ENCODE measurements at places on chromosomes 6 and 20. TPM values are rescaled to one million over a fixed set of nuclear protein-coding genes. Genes with fewer than 3 reads are reported as not detected.

GRCh38 chr20:1654996-1655395, 2.6 kb downstream of the SIRPG start:
- DNase-seq = no peak

GRCh38 chr6:100460650-100461204, 4.0 kb downstream of the SIM1 start:
- DNase-seq = no peak

DNA sequence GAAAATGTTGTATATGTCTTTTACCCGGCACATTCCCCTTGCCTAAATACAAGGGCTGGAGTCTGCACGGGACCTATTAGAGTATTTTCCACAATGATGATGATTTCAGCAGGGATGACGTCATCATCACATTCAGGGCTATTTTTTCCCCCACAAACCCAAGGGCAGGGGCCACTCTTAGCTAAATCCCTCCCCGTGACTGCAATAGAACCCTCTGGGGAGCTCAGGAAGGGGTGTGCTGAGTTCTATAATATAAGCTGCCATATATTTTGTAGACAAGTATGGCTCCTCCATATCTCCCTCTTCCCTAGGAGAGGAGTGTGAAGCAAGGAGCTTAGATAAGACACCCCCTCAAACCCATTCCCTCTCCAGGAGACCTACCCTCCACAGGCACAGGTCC, 11.3 kb upstream of the MAPRE1 start:
- DNase-seq = no peak

- peak; percentile 14 for DNase-seq
These were observed 142.3 kb downstream of the TFAP2A start for GRCh38 chr6:10272591-10272990.

DNA sequence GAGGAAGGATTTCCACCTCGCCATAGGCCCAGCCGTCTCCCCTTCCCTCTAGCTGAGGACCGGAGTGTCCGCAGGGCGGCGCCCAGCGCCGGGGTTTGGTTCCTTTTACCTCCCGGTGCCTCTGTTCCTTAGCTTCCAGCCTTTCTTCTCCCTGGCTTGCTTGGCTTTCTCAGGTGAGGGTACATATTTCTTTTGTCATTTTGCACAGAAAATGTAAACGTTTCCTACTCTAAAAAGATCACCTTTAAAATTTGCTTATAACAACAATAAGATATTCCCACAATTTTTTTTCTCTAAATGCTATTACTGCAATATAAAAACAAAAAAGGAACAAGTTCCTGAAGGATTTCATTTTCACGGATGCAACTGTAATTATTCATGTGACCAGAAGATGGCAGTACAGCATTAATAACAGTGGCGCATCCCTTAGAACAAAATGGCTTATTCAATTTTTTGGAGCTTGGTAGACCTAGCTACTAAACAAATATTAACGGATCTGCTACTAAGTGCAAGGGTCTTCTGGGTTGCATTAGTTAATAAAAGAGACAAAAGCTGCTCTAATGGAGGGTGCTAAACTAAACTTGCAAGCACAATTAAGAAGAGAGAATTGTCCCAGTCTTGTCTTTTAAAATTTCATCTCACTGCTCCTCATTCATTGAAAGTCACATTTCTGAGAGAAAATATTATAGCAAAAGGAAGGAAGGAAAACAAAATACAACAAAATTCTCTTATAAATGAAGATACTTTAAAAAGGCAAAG, 172.9 kb downstream of the ADGRG6 start:
- DNase-seq = peak; percentile 36

DNA sequence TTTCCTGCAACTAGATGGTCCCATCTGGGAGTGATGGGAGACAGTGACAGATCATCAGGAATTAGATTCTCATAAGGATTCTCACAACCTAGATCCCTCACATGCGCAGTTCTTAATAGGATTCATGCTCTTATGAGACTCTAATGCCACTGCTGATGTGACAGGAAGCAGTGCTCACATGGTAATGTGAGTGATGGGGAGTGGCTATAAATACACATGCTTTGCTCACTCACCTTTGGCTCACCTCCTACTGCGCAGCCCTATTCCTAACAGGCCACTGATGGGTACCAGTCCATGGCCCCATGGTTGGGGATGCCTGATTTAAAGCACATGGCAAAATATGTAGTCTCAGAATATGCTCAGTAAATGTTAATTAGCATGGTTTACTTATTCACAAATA, 80.6 kb upstream of the MBOAT1 start:
- no peak for DNase-seq

GRCh38 chr6:42091718-42092023, 41.3 kb downstream of the TAF8 start:
- no peak for DNase-seq

- DNase-seq = peak; percentile 84
These were observed 289.5 kb downstream of the ESR1 start for GRCh38 chr6:152096863-152097496.

- peak; percentile 74 for DNase-seq
These were observed 2.6 kb downstream of the UBE2V1 start for GRCh38 chr20:50110141-50111047.

DNA sequence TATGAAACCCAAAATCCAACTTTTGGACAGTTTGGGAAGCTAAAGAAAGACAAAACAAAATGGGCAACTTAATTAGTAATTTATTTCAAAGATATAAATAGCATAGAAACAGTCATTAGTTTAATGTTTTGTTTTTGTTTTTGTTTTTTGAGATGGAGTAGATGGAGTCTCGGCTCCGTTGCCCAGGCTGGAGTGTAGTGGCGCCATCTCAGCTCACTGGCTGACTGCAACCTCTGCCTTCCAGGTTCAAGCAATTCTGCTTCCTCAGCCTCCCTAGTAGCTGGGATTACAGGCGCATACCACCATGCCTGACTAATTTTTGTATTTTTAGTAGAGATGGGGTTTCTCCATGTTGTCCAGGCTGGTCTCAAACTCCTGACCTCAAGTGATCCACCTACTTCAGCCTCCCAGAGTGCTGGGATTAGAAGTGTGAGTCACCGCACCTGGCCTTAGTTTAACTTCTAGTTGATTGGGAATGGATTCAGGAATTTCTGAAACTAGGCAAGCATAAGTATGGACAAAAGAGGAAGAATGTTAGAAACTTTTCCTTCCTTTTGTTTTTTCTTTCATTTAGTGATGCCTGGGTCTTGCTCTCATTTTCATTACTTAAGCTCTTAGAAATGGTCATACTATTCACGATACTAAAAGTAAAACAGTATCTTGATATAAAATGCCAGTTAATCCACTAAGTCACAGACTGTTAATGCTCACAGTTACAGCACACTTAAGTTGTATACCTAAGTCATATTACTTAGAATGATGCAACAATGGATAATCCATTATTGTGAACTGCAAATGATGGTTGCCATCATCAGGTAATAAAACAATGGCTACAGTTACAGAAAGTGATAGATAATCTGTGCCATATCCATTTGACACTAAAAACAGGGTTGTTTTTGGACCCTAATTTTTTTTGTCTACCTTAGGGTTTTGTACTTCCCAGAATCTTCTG, 8.2 kb downstream of the SENP6 start:
- DNase-seq = peak; percentile 77

- DNase-seq = no peak
These were observed 37.8 kb downstream of the PPP1R16B start for GRCh38 chr20:38843346-38843745.

GRCh38 chr6:106674541-106675229, 45.3 kb downstream of the QRSL1 start:
- DNase-seq = no peak

SLC22A23 gene
- 5.7 TPM for total RNA-seq

FUT9 gene
- 0.20 TPM for total RNA-seq
